ENCODE measurements at places on chromosomes 2 and 18. TPM values are rescaled to one million over a fixed set of nuclear protein-coding genes. Genes with fewer than 3 reads are reported as not detected.

The TMEM169 gene
- polyA plus RNA-seq: 3.5 TPM

The XDH gene
- polyA plus RNA-seq: not detected

The CTNNA2 gene
- 1.4 TPM for polyA plus RNA-seq

The PIEZO2 gene
- polyA plus RNA-seq: 36.1 TPM

The RAD51AP2 gene
- polyA plus RNA-seq: 0.12 TPM

The ANKZF1 gene
- 36.9 TPM for polyA plus RNA-seq

The DYNAP gene
- polyA plus RNA-seq: not detected

The ARHGAP15 gene
- polyA plus RNA-seq: 6.7 TPM

The ADGRF3 gene
- 0.23 TPM for polyA plus RNA-seq

The COX5B gene
- 154 TPM for polyA plus RNA-seq

The SCG2 gene
- 0.15 TPM for polyA plus RNA-seq

The SLC4A3 gene
- 8.6 TPM for polyA plus RNA-seq

The KLHL14 gene
- 0.16 TPM for polyA plus RNA-seq

The LYPD1 gene
- polyA plus RNA-seq: 15.4 TPM

DNA sequence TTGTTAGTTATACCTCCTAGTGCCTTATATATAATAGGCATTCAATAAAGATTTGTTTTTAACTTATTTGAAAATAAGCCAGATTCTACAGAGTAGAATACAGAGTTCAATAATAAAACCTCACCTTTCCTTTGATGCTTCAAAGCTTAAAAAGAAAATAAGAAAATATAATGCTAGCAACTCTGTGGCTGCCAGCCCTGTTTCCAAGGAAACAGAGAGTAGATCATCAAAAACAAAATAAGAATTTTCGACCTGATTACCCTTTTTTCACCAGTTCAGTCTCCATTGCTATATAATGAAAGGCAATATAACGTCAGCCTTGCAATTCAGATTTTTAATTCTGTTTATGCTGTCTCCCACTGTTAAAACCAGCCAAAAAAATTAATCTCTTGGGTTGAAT is 8.9 kb upstream of the PGAP1 start:
- DNase-seq: no peak

DNA sequence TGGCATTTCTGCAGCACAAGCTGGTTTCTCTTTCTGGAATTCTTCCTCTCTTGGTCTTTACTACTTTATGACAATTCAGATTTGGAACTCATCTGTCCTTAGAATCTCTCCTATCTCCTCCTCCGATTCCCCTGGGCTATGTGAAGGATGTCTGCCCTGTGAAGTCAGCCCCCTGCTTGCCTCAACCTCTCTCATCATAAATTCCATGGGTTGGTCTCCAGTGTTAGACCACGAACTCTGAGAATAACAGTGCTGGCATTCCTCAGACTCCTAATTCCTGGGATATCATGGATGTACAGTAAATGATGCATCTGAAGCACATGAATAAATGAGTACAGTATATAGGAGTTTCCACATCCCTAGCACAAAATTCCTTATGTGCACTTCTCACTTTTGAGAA is 21.0 kb upstream of the CYRIA start:
- no peak for DNase-seq

- no peak for DNase-seq
These were observed 73.8 kb upstream of the NABP1 start for GRCh38 chr2:191604154-191604553.

DNA sequence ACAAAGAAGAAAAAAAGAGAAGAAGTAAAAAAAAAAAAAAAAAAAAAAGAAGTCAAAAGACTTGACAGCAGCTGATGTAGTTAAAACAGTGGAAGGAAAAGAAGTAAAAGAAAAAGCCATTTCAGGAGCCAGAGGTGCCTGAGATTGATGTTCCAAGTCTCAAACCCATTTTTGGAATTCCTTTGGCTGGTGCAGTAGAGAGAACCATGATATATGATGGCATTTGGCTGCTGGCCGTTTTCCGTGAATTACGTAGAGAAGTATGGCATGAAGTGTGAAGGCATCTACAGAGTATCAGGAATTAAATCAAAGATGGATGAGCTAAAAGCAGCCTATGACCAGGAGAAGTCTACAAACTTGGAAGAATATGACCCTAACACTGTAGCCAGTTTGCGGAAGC is 7.6 kb upstream of the CHST10 start:
- DNase-seq: no peak

DNA sequence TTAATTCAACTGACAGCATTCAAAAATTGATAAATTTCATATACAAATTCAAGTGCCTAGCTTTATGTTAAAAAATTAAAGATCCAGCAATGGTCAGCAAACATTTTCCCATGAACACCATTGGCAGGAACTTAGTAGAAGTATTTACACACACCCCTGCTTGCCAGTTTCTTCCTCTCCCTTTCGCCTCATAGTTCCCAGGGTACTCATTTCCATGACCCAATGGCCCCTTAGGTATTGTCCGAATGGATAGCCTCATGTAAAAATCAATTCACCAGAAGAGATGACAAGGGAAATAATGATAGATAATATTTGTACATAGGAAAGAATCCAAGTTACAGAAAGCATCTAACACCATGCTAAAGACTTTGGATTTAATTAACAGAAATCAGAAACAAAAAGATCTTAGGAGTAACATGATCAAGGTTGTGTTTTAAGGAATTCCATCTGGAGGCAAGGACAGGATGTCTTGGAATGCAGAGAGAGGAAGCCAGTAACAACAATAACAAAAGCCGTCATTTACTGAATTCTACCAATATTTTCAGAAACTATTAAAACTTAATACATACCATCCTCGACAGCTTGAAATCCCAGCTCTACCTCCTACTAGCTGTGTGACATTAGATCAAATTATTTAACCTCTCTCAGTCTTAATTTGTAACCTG is 423.0 kb downstream of the IRS1 start:
- no peak for DNase-seq

GRCh38 chr2:209523041-209523740 is 99.3 kb downstream of the MAP2 start:
- no peak for DNase-seq

DNA sequence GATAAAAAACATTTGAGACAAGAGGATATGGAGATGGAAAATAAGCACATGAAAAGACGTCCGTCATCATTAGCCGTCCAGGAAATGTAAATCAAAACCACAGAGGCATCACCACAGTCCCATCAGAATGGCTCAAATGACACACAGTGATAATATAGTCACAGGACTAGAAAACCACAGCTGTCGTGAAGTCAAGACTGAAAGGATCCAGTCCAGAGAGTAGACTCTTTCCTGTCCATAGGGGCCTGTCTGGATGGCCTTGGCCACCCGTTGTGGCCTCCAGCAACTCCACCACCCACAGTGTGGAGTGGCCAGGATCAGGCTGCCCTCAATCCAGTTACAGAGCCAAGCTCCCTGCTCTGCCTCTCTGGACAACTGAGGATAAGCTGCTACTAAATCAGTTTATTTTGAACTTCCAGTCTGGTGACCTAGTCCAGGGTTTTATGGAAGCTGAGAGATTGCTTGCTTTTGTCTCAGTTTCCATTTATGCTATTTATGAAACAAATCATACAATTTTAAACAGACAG is 60.4 kb downstream of the RHOB start:
- DNase-seq: no peak

DNA sequence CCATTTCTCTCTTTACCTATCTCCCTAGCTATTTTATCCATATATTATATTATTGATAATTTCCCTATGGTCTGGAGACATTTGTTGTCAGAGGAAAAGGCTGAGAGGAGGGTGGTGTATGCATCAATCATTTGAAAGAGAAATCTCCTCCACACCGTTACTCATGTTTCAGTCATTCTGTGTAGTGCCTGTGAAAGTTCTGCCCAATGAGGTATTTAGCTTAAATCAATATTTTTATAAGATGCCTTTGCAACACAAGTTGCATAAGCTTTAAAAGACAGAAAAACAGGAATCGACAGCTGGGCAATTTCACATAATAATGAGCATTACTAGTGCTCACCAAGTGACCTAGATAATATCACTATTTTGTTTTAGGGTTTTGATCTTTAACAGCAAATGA is 363.7 kb upstream of the FSIP2 start:
- no peak for DNase-seq

GRCh38 chr2:211722928-211723327 is 815.7 kb downstream of the ERBB4 start:
- DNase-seq: no peak

DNA sequence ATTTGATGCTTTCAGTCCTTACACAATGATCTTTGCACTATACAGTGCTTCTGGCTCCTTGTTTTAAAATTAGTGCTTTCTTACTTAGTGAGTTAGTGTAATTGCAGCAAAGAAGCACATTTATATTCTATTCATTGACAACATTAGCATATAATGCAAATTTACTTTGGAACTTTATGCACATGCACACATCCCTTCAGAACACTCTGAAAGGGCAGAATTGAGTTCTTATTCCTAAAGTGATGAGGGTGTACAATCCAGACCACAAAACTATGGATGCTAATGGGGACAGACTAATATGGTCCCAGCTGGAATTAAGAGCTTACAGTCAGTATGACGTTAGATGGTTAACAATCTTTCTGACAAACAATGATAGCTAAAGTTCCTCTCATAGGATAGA is 127.1 kb downstream of the RBMS1 start:
- no peak for DNase-seq

DNA sequence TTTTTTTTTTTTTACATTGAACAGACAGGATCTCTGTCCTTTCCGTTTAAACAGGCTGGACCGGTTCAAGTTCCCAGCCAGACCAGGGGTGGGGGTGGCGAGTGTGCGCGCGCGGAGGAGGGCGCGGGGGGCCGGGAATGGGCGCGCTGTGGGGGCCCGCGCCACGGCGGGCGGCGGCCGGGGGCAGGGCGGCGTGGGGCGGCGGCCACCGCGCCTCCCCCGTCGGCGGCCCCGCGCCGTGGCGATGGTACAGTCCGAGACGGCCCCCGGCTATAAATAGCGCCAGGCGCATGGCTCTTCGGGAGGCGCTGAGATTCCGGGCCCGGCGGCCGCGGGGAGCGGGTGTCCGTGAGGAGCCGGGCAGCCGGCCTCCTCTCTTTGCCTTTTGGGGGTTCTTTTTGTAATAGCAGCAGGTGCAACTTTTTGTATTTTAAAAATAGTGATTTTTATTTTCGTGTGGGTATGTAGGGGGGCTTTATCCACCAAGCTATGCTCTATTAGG is 430 bp upstream of the CELF4 start:
- peak; percentile 68 for DNase-seq

DNA sequence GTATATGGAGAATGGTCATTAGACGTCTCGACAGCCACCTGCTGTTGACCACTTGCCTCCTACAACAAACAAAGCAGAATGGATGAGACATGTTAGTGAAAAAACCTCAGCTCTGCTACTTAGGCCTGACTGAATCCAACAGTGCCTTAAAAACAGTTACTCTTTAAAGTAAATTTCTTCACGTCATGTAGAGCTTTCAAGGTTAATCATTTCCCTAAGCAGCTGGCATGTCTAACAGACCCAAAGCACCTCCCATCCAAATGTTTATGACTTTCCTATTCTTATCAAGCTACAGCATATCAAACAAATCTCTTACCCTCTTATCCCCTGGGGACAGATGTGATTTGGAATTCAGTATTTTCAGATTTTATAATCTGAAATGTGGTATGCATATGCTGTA is 75.6 kb upstream of the ITGB6 start:
- no peak for DNase-seq

GRCh38 chr18:61543518-61543917 is 210.3 kb downstream of the CDH20 start:
- no peak for DNase-seq

- no peak for DNase-seq
These were observed 284.3 kb upstream of the LRATD1 start for GRCh38 chr2:14348247-14348646.

- no peak for DNase-seq
These were observed 17.6 kb downstream of the MYL12B start for GRCh38 chr18:3279201-3280185.

- no peak for DNase-seq
These were observed 54.7 kb downstream of the CMPK2 start for GRCh38 chr2:6810961-6811360.

- DNase-seq: no peak
These were observed 756.4 kb downstream of the EPHA4 start for GRCh38 chr2:220815698-220816097.

DNA sequence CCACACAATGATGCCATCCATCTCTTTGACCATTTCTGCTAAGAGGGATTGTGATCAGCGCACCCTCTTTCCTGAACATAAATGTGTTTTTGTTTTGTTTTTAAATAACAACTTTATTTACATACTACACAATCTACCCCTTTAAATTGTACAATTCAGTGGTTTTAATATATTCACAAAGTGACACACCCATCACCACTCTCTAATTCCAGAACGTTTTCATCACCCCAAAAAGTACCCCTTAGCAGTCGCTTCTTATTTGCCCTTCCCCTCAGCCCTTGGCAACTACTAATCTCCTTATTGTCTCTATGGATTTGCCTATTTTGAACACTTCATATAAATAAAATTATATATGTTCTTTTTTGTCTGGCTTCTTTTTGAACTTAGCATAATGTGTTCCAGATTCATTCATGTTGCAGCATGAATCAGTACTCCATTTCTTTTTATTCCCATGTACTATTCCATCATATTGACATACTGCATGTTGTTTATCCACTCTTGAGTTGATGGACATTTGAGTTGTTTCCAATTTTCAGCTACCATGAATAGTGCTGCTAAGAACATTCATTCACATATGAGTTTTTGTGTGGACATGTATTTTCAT is 150.9 kb upstream of the NABP1 start:
- no peak for DNase-seq

DNA sequence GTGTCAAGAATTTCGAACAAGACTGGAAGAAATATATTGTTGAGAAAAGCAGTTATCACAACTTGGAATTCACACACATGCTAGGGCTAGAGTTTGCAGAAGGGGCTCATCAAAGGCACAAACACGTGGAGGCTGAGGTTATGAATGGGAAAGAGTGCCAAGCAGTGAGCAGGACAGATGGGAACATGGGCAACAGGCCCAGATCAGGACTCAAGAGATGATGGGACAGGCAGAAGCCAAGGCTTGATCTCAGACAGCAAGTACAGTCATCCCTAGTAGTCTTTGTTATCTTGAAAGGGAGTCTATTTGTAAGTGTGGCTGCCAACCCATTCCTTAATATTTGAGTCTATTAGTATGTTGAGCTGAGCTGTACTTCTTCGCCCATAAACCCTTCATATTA is 22.2 kb upstream of the EPC2 start:
- DNase-seq: no peak

- DNase-seq: no peak
These were observed 98.2 kb downstream of the PDCL3 start for GRCh38 chr2:100660851-100661584.

- DNase-seq: no peak
These were observed 131.3 kb downstream of the PRPF40A start for GRCh38 chr2:152585830-152586484.

GRCh38 chr18:33116376-33116775 is 324.1 kb downstream of the CCDC178 start:
- peak; percentile 3 for DNase-seq

- DNase-seq: peak; percentile 53
These were observed 31.4 kb upstream of the YPEL5 start for GRCh38 chr2:30115141-30115980.

Measured in muscle of back (tissue), 13 donors.